RCC 7860 (cell line): ENCODE measurements at places on chromosomes 2 and 18.
A peak's percentile ranks its signal among the peaks of the same experiment; 100 is the strongest.

DNA sequence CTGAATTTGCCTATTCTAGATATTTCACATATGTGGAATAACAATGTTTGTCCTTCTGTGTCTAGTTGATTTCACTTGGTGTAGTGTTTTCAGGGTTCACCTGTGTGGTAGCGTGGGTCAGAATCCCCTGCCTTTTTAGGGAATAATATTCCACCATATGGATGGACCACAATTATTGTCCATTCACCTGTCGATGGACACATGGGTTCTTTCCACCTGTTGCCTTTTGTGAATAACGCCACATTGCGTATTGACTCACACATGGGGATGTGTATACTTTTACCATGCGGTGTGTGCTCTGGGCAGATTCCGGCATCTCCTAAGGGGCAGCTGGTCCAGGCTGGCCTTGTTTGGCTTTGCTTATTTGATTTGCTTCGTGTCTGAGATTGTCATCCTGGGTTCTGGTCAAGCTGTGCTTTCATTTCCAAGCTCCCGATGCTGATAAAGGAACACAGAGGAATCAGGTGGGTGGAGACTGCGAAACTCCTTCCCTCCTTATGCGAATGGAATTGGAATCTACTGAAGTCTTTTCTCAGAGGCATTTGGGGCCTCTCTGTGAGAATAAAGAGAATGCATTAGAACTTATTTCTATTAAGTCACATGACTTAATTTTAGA lies 18.9 kb upstream of the ALLC start:
- DNase-seq, result no peak

DNA sequence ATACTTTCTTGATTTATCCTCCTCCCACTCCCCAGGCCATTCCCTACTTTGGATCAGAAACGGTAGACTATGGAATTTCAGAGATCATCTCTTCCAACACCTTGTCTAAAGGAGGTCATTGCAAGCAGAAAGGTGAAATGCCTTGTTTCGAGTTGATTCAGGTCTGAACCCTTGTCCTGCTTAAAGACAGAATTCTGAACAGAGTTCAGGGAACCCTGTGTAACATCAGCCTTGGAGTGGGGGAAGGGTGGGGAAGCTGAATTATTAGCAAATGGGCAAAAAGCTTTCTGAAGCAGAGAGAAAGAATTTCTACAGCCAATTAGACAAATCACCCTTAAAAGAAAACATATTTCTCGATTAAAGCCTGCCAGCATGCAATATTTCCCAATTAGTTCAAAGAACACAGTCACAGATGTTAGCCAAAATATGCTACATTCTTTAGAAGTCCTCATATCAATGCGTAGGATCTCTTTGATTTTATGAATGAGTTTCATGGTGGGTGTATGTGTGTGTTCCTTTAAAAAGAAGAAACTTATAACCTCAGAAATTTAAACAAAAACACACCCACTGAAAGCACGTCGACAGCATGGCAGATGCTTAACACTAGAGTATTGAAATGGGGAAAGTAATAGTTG lies 353.1 kb downstream of the RND3 start:
- DNase-seq, result no peak

- no peak for DNase-seq
Observed at GRCh38 chr2:23360571-23361125, 24.3 kb upstream of the KLHL29 start.

DNA sequence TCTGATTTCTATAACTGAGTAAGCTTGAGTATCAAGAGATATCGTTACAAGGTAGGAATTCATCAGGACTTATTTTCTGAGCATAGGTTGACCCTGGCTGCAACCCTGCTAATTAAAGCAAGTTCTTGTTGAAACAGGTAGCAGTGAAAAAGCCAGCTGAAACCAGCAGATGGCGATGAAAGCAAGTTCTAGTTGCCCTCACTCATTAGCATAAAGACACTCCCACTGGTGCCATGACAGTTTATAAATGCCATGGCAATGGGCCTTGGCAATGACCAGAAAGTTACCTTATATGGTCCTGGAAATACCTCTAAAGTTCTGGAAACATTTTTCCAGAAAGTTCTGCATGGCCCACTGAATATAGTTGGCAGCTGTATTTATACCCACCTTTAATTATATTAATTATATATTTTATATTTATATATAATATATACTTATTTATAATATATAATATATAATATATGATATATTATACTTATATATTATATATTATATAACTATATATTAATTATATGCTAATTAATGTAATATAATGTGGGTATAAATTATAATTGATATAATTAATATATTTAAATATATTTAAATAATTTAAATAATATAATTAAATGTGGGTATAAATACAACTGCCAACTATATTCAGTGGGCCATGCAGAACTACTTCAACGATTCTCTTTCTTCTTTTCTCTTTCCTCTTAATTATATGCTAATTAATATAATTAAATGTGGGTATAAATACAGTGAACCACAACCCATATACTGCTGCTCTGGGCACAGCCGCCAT lies 188.0 kb downstream of the CDH7 start:
- DNase-seq, result peak; percentile 27

- DNase-seq, result no peak
Observed at GRCh38 chr18:48843162-48843561, 107.6 kb downstream of the SMAD7 start.

GRCh38 chr2:112884869-112885505 lies 26.0 kb upstream of the IL37 start:
- peak; percentile 33 for DNase-seq

DNA sequence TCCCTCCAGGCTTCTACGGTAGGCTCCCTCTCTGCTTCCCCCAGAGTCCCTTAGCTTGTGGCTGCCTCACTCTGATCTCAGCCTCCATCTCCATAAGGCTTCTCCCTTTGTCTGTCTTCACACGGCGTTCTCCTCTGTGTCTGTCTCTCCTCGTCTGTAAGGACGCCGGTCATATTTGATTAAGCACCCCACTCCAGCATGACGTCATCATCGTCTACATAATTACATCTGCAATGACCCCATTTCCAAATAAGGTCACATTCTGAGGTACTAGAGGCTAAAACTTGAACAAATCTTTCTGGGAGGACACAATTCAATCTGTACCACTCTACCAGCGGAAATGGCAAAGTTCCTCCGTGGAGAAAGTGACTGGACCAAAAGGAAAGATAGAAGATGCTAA lies 8.3 kb upstream of the COL6A3 start:
- no peak for DNase-seq

GRCh38 chr2:188450732-188451483 lies 159.2 kb downstream of the GULP1 start:
- no peak for DNase-seq
